ENCODE measurements at places on chromosomes 5 and 9. TPM values are rescaled to one million over a fixed set of nuclear protein-coding genes. Genes with fewer than 3 reads are reported as not detected.

Gene PCDHGB4
- 12.6 TPM for total RNA-seq

Gene C6
- total RNA-seq, result not detected

- no peaks in the 10 kb centered on the region for H3K27me3 ChIP-seq
- H3K4me1 ChIP-seq, result peaks cover 67% of the 10 kb centered on the region
- H3K27ac ChIP-seq, result no peak overlapping the region
- H3K36me3 ChIP-seq, result peaks cover 27% of the 10 kb centered on the region
- no peak overlapping the region for H3K4me3 ChIP-seq
Observed at GRCh38 chr5:136055612-136056309, 27.0 kb downstream of the TGFBI start.

Gene PCDHAC1
- total RNA-seq, result 5.8 TPM

GRCh38 chr5:104237586-104237985, 675.0 kb upstream of the NUDT12 start:
- no peak overlapping the region for H3K27ac ChIP-seq
- DNase-seq, result no peak
- H3K4me3 ChIP-seq, result no peak overlapping the region
- H3K36me3 ChIP-seq, result no peaks in the 10 kb centered on the region
- peaks cover 8% of the 10 kb centered on the region for H3K4me1 ChIP-seq

DNA sequence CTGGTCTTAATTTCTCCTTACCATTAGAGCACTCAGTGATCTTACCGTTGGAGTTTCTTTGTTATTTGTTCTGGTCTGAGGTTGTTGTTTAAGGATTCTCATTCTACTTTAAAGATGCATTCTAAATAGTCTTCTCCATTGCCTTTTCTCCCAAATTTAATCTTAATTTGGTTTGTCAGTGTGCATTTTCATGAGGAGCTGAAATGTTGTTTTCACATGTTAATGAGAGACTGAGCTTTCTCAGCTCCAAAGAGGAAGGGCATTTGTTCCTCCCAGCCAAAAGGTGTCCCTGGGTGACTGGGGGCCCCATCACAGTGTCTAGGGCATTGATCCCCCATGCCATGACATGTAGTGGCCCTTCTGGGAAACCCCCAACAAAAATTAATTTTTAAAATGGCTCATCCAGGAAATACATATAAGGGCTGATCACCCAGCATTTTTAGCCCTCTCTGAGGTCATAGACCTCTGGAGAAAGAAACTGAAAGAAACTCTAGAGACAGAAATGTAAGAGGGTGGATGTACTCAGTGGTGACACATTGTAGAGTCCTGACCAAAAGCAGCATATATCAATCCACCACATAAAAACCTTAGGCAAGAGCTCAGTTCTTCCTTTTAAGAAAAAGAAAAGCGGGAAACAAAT, 240.4 kb upstream of the RAI14 start:
- no peak overlapping the region for H3K27ac ChIP-seq
- H3K27me3 ChIP-seq, result no peaks in the 10 kb centered on the region
- no peak overlapping the region for H3K4me3 ChIP-seq
- peaks cover 12% of the 10 kb centered on the region for H3K4me1 ChIP-seq

Gene SLC25A2
- 0.48 TPM for total RNA-seq

Gene EQTN
- not detected for total RNA-seq

- peaks cover 38% of the 10 kb centered on the region for H3K4me1 ChIP-seq
- peak overlapping the region; percentile 65 for H3K27ac ChIP-seq
- H3K4me3 ChIP-seq, result peak overlapping the region; percentile 5
- no peaks in the 10 kb centered on the region for H3K36me3 ChIP-seq
- no peaks in the 10 kb centered on the region for H3K27me3 ChIP-seq
Observed at GRCh38 chr5:9716838-9717281, 86.7 kb upstream of the TAS2R1 start.

DNA sequence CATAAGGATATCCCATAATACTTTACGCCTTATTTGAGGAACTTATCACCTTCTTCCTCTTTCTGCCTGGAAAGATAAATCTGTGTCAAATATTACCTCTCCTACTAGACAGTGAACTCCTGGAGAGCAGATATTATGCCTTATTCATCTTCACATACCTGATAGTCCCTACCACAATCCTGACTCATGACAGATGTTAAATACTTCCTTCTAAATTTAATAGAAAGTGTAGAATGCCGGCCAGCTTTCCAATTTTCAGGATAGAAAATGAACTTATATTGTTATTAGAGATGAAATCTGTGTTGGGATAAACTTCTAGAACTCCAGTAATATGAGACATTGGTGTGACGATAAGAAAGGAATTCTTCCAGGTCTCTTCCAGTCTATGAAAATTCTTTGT, 89.0 kb downstream of the GCNT4 start:
- H3K27me3 ChIP-seq, result no peaks in the 10 kb centered on the region
- H3K4me3 ChIP-seq, result no peak overlapping the region
- DNase-seq, result no peak
- H3K36me3 ChIP-seq, result peaks cover 1% of the 10 kb centered on the region

Gene ACSL6
- total RNA-seq, result not detected

Gene OR1Q1
- total RNA-seq, result not detected

- H3K4me3 ChIP-seq, result no peak overlapping the region
- peak; percentile 25 for DNase-seq
- H3K36me3 ChIP-seq, result peaks cover 1% of the 10 kb centered on the region
- H3K27me3 ChIP-seq, result peaks cover 55% of the 10 kb centered on the region
- H3K27ac ChIP-seq, result no peak overlapping the region
Observed at GRCh38 chr9:126148994-126149393, 177.6 kb upstream of the MVB12B start.

- DNase-seq, result no peak
- H3K27me3 ChIP-seq, result peaks cover 20% of the 10 kb centered on the region
- H3K27ac ChIP-seq, result no peak overlapping the region
Observed at GRCh38 chr5:36772276-36773140, 104.1 kb upstream of the NIPBL start.

Gene LHFPL2
- 49.4 TPM for total RNA-seq

GRCh38 chr5:68661237-68661636, 432.6 kb upstream of the SLC30A5 start:
- H3K4me1 ChIP-seq, result peaks cover 13% of the 10 kb centered on the region
- no peaks in the 10 kb centered on the region for H3K27me3 ChIP-seq
- no peak overlapping the region for H3K4me3 ChIP-seq
- no peak for DNase-seq
- no peaks in the 10 kb centered on the region for H3K36me3 ChIP-seq

GRCh38 chr9:97412626-97413385, 910 bp downstream of the TDRD7 start:
- no peak for DNase-seq
- peak overlapping the region; percentile 69 for H3K27ac ChIP-seq
- H3K4me1 ChIP-seq, result peaks cover 13% of the 10 kb centered on the region
- peaks cover 13% of the 10 kb centered on the region for H3K27me3 ChIP-seq

Gene SLC6A7
- total RNA-seq, result not detected

DNA sequence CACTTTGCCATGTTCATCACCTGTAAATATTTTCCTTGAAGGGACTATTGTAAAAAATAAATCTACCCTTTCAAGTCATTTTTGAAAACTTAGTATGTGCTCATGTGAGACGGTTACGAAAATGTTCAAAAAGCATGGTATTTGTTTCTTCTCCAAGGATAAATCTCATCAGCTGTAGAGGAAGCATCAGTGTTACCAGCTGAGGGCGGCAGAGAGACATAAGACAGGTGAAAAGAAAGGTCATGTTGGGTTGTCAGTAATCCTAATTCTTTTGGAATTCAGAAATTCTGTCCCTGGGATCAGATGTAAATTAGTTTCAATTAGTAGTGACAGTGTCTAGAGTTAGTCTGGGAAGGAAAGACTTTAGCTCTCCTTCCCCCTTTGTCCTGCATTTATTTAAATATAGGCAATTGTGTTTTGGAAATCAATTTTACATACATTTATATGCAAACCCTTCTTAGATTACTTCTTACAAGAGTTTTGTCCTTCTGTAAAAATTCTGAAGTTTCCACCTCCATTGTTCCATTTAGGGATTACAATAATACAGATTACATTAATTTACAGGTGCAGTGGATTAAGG, 791.9 kb upstream of the CDH6 start:
- no peak overlapping the region for H3K27ac ChIP-seq
- no peak for DNase-seq
- H3K36me3 ChIP-seq, result no peaks in the 10 kb centered on the region
- no peak overlapping the region for H3K4me3 ChIP-seq
- H3K27me3 ChIP-seq, result no peaks in the 10 kb centered on the region

Gene ENTREP1
- total RNA-seq, result 3.8 TPM
